ENCODE measurements at places on chromosomes 13 and 19.
A peak's percentile ranks its signal among the peaks of the same experiment; 100 is the strongest.

- DNase-seq: no peak
These were observed 14.4 kb downstream of the LILRA5 start for GRCh38 chr19:54298357-54299125.

GRCh38 chr19:58557221-58558065, 968 bp downstream of the UBE2M start:
- DNase-seq: no peak

DNA sequence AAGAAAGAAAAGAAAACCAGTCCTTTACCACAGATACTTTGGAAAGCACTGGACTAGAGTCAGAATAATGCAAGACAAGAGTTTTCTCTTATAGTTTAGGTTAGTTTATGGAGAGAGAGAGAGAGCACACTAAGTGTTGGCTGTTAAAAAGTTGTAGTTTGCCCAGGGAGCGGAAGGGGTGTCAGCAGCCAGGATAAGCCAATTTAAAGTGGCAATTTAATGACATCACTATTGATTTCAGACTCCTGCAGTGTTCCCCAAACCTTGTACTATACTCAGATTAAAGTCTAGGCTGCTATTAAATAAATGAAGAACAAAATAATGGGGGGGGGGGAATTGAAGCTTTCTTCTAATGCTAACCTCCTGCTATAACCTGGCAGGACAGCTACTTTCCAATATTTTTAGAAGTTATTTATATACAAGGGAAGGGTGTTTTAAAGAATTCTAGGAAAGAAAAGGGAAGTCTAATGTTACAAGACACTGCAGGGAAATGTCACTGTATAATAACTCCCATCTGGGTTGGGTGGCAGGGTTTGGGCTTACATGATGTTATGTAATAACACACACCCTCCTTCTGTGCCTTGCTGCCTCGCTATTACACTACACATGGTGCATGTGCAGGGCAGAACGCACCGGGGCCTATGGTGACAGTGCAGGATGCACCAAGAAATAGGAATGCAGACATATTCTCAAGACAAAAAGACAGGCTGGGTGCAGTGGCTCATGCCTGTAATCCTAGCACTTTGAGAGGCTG, 19.9 kb downstream of the TPT1 start:
- DNase-seq: no peak

- DNase-seq: no peak
These were observed 274.9 kb downstream of the KCNRG start for GRCh38 chr13:50290186-50290585.

GRCh38 chr13:109856350-109856749, 70.0 kb upstream of the IRS2 start:
- DNase-seq: no peak

- DNase-seq: no peak
These were observed 82.7 kb downstream of the TEX26 start for GRCh38 chr13:31015199-31015598.

DNA sequence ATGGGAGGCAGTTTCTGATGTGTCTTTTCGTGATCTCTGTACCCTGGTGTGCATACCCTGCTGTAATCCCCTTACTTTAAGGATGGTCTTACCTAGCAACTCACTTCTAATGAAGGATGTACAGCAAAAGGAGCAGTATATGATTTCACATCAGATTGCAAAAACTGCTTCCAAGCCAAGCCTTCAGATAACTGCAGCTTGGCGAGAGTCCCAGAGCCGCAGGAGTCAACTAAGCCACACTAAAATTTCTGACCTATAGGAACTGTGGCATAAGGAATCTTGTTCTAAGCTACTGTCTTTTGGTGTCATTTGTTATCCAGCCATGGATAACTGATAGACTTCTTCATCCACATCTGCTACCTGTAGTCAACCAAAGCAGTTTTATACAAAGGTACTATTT, 496.7 kb downstream of the GPC6 start:
- DNase-seq: no peak

DNA sequence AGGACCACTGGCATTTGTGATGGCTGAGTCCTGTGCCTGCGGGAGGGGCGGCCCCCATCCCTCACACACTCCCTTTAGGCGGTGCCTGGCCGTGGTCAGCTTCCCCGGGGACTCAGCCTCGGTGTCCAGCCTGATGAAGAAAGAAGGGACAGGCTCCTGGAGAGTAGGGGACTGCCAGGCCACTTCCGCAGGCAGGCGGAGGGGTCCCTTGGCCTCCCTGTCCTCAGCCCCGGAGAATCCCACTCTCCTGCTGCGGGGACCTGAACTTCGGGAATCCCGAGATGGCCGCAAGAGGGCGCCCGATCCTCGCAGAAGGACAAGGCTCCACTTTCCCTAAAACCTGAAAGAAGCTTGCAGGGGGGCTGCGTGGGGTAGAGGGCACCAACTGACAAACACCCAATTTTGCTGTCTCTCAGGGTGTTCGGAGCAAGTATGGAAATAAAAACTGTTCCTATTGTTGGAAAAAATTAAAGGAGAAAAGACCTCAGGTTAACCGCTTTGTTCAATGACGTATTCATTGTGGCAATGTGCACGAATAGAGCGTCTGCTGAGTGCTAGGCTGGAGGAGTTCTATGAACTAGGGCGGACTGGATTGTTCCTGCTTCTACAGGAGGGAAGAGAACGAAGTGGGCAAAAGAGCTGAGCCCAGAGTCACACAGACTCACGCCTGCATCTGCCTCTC, 297.3 kb downstream of the ZNF536 start:
- DNase-seq: peak; percentile 31

- no peak for DNase-seq
These were observed 2.1 kb upstream of the FGF9 start for GRCh38 chr13:21668732-21669275.

DNA sequence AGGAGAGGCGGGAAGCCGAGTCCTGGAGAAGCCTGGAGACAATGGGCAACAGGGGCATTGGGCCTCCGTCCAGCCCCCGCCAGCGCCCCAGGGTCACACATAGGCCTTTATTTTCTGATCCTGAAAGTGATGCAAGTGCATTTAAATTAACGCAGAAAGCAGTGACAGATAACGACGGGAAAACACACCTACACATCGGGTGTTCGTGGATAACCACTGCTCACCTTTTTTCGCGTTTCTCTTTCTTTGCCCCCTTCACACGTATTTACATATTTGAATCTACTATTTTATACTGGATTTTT, 30.4 kb upstream of the GRTP1 start:
- no peak for DNase-seq

DNA sequence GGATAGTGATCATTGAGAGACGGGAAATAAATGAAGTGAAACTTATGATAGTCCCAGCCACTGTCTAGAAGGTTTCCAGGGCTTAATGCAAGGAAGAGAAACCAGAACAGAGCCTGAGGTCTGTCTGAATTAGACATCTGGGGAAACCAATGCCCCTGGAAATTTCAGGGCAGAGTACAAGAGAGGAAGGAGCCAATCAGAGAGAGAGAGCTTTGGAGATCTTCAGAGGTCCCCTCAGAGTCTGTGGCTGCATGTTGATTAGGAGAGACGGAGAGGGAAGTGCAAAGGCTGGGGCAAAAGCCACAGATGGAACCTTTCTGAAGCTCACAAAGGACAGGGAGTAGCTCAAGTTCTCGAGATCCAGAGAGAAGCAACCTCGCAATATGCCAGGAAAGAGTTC, 378.0 kb downstream of the DNAJC15 start:
- DNase-seq: no peak

GRCh38 chr13:26017932-26018665, 33.7 kb downstream of the SHISA2 start:
- DNase-seq: no peak

DNA sequence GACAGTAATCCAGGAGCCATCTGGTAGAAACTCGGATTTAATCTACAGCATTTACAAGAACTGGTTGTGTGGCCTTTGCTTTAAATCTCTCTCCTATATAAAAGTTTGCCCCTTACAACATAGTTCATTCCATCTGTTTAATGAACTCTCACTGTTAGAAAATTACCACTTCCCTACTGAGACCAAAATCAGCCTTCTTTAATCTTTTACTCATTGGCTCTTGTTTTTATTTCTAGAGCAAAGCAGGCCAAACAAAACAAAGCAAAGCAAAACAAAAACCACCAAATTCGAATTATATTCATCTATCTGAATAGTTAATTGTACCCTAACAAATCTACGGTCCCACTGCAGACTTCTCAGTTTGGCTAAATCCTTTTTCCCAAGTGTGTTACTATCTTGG, 127.0 kb downstream of the UGGT2 start:
- DNase-seq: no peak

- no peak for DNase-seq
These were observed 17.7 kb upstream of the CSNK1G2 start for GRCh38 chr19:1923319-1923718.

- DNase-seq: no peak
These were observed 19.6 kb upstream of the PNMA8B start for GRCh38 chr19:46515290-46515609.

DNA sequence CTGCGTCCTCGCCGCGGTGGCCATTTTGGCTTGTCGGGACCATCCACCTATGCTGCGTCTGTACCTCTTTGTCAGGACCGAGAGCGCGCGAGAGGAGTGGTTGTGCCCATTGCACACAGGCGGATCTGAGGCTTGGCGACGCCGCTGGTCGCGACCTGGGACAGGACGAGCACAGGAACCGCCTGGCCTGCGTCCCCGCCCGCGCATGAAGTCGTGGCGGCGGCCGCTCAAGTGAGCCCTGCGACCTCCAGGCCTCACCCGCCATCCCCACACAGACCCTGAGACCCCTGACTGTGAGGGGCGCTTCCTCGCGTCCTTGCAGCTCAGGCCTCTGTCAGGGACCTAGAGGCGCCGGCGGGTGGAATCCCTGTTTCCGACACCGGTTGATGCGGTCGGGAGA, 16.8 kb downstream of the ZNF586 start:
- no peak for DNase-seq

DNA sequence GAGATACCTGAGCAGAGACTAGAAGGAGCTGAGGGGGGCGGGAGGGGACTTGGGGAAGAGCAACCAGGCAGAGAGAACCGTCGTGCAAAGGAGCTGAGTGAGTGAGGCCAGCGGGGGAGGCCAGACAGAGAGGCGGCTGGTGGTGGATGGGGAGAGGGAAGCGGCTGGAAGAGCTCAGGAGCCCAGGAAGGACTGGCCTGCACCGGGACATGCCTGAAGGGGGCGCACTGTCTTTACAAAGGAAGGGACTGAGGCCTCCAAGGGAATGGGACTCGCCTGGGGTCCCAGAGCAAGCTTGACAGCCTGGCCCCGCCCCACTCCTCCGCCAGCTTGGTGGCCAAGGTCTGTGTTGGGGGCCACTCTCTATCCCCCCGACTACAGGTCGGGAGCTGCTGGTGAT, 14.9 kb downstream of the ONECUT3 start:
- DNase-seq: no peak

- DNase-seq: no peak
These were observed 47.4 kb downstream of the SMAD9 start for GRCh38 chr13:36872621-36873020.

DNA sequence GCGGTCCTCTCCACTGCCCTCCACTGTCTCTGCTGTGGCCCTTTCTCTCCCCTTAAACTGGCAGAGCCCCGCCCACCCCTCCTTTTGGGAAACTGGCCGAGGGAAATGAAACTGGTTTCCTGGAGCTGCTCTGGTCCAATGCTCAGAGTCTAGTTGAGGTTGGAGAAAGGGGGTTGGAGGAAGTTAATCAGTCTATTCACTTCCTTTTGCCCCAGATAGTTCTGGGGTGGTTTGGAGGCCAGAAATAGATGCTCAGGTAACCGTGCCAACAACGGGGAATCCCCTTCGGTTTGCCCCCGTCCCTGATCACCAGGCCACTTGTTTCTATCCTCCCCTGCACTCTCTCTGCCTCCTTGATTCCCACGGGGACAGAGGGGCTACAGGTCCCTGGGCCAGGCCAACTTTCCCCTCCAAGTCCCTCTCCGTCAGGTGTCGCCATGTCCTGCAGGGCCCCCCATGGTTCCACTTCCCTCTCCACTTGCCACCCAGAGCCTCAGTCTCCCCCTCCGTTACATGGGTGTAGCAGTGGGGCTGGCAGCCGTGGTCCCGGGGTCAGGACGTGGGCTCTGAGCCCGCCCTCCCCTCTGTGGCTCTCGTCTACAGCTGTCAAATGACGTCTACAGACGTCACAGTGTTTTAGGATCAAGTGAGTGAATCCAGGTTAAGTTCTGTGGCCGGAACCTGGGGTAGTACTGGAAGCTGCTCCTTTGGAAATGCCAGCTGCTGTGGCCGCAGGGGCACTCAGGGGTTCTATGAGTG, at the start of gene IL4I1:
Gene IL4I1 (minus strand): TSS at position 25 of the 759 bp plus-strand sequence. CDS start 727 bp downstream, outside the sequence.
- peak; percentile 55 for DNase-seq

DNA sequence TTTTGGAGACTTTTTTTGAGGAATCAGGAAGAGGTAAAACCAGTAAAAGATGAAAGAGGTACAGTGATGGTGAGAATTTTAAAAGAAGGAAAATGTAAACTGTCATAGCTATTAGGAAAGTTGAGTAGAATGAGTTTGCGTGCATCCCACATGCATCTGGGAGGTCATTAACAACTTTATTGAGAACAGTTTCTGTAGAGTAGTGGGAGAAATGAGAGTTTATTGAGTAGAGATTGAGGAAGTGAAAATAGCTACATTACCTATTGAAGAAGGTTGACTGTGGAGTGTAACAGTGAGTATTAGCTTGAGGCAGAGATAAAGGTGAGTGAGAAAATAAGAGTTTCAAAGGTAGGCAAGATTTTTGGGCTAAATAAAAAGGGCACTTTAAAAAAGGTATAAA, 38.7 kb downstream of the BRCA2 start:
- no peak for DNase-seq

- no peak for DNase-seq
These were observed at the start of gene CASP14 for GRCh38 chr19:15048885-15049541. TSS of gene CASP14 (plus strand) at chr19:15049480. CDS start at chr19:15052252, 2,772 bp downstream.

GRCh38 chr19:48318286-48318987, 6.9 kb upstream of the EMP3 start:
- no peak for DNase-seq

GRCh38 chr19:1568320-1569019, at the start of gene MEX3D:
TSS of gene MEX3D (minus strand) at chr19:1568325. CDS start at chr19:1568058, 267 bp downstream.
- DNase-seq: peak; percentile 74

GRCh38 chr13:31116224-31116623, 45.5 kb downstream of the HSPH1 start:
- no peak for DNase-seq

Measured in activated T-cell treated with anti-CD3 and anti-CD28 coated beads for 4 hours (primary cell).